ENCODE measurements at places on chromosomes 12 and 14.

DNA sequence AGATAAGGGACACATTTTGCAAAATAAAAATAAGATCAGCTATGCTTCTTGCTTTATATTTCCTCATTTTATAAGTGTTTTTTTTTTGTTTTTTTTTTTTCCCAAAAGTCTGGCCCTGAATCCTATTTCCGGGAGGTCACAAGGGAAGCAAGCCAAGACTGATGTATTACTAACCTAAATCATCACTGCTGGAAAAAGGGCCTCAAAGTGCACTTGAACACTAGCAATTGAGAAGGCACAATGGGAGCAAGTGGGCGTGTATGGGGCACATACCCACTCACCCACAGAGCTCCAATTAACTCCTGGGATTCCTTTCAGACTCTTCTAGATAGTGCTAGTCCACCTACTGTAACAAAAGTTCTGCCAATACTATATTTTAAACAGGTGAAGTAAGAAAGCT is 58.8 kb downstream of the STON2 start:
- DNase-seq, result no peak

DNA sequence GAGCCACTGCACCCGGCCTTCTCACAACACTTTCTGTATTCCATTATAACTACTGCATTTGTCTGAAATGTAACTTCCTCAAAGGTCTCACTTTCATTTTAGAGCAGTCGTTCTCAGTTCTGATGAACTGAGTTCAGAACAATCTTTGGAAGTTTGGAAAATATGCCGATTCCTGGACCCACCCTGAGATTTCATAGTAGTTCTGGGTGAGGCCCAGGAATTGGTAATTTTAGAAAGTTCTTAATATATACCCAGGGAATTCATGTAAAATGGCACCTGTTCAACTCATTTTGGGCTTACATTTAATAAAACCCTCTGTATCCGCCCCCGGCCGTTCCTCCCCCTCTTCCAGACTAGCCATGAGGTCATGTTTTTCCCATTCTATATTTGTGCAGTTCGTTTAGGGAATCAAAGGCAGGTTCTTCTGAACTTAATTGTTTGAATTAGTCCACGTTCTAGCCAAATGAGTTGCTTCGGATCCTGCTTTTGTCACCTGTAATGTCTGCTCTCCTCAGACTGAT is 5.9 kb downstream of the GSG1 start:
- DNase-seq, result no peak

DNA sequence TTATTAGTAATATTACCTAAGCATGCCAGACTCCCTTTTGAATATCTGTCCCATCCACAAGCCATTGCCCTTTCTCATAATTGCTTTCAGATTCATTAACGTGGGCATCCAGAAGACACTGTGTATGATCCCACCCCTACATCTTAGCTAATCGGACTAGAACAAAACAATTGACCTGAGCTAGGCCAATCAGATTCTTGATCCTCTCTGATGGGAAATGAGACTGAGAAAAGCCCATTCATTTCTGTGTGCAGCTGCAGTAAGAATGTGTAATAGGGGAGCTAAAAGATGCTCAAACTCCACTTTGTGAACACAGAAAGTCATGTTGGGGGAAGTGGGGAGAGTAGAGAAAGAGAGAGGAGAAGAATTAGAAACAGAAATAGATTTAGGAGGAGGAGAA is 281.7 kb upstream of the G2E3 start:
- no peak for DNase-seq

DNA sequence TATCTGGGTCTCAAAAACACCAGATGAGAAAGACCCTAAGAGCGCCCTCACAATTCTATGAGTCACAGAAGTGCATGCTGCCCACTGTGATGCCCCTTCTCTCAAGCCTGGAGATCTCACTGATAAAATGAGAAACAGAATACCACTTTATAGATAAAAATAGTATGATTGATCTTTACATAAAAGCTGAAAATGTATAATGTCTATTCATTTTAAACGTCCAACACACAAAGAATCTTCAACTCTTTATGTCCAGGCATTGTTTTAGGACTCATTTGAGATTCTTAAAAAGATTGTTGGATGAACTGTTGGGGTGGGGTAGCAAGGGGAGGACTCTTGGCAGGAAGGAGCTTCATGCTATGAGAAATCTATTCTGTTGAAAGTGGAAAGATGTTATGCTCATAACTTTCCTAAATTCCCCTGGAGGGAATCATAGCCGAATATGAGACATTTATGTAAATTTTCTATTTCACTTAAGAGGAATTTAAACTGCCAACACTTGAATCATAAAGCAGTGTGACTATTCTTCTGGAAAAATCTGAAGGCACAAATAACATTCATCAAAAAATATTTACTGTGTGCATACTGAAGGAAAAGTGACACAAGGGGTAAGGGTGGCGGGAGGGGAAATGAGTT is 174.6 kb downstream of the STXBP6 start:
- DNase-seq, result no peak

DNA sequence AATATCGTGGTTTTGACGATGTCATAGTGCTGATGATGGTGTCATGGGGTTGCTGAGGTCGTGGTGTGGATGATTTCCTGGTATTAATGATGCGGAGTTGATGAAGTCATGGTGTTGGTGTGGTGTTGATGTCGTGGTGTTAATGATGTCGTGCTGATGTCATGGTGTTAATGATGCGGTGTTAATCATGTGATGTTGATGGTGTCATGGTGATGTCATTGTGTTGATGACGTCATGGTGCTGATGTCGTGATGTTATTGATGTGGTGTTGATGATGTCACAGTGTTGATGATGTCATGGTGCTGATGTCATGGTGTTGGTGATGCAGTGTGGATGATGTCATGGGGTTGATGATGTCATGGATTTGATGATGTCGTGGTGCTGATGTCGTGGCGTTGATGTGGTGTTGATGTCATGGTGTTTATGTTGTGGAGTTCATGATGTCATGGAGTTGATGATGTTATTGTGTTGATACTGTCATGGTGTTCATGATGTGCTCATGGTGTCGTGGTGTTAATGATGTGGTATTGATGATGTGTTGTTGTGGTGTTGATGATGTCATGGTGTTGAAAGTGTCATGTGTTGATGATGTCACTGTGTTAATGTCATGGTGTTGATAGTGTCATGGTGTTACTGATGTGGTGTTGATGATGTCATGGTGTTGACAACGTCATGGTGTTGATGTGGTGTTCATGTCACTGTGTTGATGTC is 48.5 kb upstream of the RIMBP2 start:
- DNase-seq, result no peak

DNA sequence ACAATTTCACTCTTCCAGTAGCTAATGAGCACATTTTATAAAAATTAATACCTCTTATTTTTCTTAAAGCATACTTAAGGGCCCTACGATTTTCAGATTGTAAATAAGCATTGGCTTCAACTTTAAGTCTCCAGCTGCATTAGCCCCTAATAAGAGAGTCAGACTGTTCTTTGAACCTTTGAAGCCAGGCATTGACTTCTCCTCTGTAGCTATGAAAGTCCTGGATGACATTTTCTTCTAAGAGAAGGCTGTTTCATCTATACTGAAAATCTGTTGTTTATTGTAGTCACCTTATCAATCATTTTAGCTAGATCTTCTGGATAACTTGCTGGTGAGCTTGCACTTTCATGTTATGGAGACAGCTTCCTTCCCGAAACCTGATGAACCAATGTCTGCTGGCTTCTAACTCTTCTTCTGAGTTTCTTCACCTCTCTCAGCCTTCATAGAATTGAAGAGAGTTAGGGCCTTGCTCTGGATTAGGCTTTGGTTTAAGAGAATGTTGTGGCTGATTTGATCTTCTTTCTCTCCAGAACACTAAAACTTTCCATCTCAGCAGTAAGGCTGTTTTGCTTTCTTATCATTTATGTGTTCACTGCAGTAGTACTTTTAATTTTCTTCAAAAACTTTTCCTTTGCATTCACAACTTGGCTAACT is 377.1 kb upstream of the RGS6 start:
- DNase-seq, result no peak

- no peak for DNase-seq
Measured at GRCh38 chr12:22500100-22500499, 44.2 kb downstream of the C2CD5 start.

All from T-helper 22 cell (primary cell).